ENCODE measurements at places on chromosomes 11 and 22.
A peak's percentile ranks its signal among the peaks of the same experiment; 100 is the strongest.

DNA sequence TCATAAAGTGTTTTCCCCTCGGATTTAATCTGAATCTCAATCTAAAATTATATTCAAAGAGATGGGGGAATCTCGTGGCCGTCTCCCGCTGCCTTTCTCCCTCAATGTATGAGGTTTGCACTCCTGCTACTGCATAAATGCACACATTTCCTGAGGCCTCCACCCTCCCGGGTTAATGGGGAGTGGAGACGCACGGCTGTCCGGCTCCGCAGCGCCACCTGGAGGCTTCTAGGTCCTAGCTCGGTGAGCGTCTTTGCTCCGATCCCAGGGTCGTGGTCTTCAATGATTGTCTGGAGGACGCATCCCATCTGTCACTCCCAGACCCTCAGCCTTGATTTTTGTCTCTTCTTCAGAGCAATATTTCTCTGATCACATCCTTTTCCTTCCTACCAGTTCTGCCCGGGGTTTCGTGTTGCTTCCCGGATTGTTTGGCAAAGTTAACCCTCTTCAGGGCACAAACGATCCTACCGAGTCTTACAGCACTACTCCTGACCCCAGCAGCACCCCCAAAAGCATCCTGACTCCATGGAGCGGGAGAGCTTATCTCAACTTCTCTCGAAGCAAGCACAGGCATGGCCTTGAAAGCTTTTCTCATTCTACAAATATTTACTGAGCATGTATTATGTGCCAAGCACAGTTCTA lies at the start of gene LMO1:
TSS of gene LMO1 (minus strand) at position 110 of the 642 bp plus-strand sequence. CDS start 516 bp downstream, outside the sequence.
- DNase-seq, result peak; percentile 89

- DNase-seq, result no peak
Measured at GRCh38 chr11:76803811-76804600, 20.9 kb downstream of the TSKU start.

DNA sequence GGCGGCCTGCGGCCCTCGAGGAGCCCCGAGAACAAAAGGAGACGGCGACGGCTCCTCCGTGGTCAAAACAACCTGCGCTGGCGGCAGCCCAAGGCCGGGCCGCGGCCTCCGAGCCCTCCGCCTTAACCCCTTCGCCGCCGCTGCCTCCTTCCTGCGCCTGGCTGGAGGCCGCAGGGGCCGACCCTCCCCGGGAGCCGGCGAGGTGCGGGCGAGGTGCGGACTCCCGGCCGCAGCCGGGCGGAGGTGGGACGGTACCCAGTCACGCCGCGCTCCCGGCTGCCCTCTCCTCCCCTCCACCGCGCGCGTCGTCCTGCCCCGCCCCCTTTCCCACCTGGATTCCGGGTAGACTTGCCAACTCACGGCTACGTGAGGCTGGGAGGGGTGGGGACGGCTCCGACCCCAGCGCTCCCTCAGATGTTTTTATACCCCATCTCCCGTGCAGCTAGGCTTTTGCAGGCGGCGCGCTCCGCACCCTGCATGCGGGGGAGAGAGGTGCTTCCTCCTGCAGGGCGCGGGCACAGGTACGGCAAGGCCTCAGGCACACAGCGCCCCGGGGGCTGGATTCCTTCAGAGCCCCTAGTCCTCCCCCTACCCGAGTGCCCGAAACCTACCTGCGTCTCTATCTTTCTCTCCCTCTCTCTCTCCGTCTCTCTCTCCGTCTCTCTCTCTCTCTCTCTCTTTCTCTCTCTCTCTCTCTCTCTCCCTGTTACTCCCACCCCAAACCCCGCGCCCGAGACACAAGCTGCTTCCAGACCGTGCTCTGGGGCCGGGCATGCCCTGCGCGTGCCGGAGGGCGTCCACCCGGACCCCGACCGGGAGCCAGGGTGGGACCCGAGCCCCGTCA lies 2.0 kb downstream of the PDGFB start:
- DNase-seq, result no peak

DNA sequence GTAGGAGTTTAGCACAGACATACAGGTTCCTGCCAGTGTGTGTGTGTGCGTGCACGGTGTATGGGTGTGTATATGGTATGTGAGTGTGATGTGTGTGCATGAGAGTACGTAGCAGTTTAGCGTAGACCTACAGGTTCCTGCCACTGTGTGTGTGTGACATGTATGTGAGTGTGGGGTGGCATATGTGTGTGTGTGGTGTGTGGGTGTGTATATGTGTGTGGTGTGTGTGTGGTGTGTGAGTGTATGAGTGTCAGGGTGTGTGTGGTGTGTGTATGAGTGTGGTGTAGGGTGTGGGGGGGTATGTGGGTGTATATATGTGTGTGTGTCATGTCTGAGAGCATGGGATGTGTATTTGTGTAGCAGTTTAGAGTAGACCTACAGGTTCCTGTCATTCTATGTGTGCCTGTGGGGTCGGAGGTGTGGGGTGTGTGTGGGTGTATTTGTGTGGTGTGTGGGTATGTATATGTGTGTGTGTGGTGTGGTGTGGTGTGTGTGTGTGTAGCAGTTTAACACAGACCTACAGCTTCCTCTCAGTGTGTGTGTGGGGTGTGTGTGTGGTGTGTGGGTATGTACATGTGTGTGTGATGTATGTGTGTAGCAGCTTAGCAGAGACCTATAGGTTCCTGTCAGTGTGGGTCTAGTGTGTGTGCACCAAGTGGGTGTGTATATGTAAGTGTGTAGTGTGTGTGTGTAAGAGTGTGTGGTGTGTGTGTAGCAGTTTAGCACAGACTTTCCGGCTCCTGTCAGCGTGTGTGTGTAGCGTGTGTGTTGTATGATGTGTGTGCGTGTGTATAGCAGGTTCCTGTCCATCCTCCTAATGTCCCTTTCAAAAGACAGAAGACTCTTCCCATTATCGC lies 31.8 kb upstream of the TBCEL start:
- no peak for DNase-seq

DNA sequence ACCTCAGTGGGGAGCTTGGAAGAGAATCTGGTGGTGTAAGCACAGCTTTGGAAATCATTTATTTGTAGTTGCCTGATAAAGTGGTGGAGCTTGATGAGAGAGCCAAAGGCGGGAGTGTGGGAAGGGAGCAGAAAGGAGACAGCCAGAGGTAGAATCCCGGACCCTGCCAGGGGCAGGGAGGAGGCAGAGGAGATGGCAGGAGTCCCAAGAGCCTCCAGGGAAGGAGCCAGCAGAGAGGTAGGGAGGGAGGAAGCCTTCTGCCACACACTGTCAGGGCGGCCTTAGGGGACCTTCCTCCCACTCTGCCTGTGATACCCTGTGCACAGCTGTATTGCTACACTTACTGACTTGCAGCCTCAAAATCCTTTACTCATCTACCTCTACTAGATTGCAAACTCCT lies 15.4 kb downstream of the SCUBE2 start:
- DNase-seq, result no peak

- no peak for DNase-seq
Measured at GRCh38 chr22:36552289-36552688, 23.3 kb upstream of the EIF3D start.

DNA sequence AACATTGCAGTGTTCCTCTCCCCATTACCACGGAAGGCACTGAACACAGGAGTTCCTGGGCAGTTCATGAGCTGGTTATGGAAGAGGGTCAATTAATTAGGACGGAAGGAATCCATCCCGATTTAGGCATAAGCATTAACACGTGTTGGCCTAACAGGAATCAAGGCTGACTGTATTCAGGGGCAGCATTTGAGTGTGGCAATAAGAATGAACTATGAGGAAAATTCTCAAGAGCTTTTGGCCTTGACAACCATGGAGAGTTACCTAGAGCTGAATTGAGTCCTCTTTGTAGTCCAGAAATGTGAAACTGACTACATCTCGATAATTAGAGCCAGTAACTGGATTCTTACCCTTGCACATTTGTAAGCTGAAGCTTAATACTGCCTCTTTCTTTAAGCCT lies 82.4 kb upstream of the CRTAM start:
- no peak for DNase-seq

Data from Daoy (cell line).